AG04450 (cell line): ENCODE measurements at places on chromosomes 1 and 21. TPM values are rescaled to one million over a fixed set of nuclear protein-coding genes. Genes with fewer than 3 reads are reported as not detected.

DNA sequence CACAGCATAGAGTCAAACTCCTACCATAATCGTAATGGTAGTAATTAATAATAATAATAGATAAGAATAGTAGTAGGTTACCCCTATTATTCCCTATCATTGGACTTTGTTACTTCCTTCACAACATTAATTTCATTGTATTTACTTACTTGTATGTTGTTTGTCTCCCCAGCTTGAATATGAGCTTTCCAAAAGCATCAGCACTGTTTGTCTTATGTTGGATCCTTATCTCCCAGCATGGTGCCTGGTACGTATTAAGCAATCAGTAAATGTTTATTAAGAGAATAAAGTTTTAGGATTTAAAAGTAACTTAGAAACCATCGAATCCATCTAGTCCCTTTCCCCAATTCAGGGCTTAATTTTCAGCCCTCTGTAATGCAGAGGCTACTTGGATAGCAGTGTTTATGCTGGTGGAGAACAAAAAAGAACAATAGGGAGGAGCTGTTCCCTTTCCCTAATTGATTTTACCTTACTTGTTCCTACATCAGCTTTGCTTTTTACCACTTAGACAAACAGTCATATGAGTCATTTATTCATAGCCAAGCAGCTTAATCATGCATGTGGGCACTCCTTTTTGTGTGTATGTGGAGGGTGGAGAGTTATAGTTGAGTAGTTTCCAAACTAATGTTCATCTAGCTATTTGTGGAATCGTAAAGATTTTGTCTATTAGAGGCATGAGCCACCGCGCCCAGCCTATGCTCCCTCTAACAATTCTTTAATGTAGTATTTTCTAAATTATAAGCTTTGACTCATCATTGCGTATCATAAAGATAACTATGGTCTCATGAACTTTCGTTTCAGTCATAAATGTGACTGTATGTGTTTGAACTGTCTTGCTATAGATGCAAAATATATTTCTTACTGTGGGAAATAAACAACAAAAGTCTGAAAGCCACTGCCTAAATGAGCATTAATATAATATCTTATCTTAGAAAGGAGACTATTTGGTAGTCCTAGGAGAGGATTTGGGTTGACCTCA, 20.9 kb upstream of the DR1 start:
- DNase-seq, result no peak

- DNase-seq, result no peak
These were observed 53.0 kb upstream of the RIPK4 start for GRCh38 chr21:41819856-41820281.

DNA sequence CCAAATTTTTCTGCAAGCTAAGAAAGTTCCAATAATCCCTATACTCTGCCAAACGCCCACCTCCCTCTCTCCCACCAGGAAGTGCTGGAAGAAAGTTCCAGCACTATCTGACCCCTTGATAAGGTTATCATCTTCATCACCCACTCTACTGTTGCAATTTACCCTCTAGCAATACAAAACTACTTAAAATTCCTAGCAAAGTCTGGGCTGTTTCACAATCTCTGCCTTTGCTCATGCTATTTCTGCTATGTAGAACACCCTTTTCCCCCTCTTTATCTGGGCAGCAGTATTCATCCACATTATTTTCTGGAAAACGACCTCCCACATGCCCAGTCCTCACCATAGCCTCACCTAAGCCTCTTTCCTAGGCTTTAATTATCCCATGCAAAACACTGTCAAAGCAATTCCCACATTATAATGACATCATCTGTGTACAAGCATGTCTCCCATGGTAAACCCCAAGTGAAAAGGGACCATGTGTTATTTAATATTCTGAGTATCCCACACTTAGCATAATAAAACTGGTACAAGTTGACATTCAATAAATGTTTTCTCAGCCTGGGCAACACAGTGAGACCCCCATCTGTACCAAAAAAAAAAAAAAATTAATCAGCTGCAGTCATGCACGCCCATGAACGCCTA, 12.0 kb downstream of the F11R start:
- DNase-seq, result no peak

GRCh38 chr21:28310171-28310685, 682.4 kb downstream of the LTN1 start:
- no peak for DNase-seq

DNA sequence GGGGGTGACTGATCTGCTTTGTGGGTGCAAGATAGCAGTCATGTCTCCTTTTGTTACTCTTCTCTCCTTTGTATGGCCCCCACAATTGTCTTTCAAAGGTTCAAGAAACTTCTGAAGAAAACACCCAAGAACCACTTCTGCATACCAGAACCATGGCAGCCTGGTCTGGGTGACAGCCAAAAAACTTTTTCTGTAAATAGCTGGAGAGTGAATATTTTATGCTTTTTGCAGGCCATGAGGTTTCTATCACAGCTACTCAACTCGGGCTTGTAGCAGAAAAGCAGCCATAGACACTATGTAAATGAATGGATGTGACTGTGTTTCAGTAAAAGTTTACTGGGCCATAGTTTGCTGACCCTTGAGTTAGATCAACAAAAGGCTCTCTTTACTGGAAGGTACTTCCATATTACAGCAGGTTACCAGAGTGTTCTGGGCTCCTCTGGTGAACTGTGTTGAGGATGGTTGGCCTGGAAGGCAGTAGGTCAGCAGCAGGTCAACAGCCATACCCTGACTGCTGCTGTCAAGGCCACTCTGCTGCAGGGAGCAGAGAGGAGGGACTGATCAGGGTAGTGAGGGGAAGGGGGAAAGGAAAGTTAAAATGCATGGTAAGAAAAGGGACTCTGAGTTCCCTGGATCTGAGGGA, 116.4 kb downstream of the GDAP2 start:
- DNase-seq, result no peak

GRCh38 chr1:89363196-89363595, 663 bp upstream of the GBP6 start:
- no peak for DNase-seq

GRCh38 chr1:198155253-198155652, 1.5 kb upstream of the NEK7 start:
- DNase-seq, result no peak

DNA sequence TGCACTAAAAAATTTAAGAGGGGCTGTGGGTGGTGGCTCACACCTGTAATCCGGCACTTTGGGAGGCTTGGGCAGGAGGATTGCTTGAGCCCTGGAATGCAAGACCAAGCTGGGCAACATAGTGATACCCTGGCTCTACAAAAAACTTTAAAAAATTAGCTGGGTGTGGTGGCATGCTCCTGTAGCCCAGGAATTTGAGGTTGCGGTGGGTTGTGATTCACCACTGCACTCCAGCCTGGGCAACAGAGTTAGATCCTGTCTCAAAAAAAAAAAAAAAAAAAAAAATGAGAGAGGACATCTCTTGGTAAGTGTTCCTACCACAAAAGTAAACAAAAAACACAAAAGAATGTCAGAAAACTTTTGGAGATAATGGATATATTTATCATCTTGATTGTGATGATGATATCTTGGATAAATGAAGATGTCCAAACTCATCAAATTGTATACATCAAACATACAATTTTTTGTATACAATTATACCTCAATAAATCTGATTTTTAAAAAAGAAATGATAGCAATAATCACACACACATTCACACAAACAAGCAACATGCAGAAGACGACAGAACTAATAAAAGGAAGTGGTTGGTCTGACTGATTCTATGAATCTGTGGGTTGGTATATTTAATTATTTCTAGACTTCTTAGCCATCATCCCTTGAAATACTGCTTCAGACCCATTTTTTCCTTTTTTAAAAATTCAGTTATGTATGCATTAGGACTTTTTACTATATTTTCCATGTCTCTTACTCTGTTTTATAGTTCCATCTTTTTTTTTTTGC, 465.9 kb downstream of the PLA2G4A start:
- DNase-seq, result no peak

DNA sequence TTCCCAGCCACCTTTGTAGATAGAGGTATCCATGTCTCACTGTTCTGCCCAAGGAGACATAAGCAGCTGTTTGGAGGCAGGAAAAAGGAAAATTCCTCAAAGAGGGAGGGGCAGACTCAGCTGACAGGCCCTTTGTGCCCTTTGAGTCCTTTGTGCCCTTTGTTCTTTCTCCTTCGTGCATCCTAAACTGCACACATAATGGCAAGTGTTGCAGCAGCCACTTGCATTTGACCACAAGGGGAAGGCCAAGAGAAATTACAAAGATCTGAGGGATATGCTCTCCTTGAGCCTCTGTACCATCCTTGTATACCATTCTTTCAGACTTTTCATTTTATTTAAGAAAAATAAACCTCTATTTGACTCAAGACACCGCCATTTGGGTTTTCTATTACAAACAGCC, 71.8 kb upstream of the PKN2 start:
- no peak for DNase-seq

DNA sequence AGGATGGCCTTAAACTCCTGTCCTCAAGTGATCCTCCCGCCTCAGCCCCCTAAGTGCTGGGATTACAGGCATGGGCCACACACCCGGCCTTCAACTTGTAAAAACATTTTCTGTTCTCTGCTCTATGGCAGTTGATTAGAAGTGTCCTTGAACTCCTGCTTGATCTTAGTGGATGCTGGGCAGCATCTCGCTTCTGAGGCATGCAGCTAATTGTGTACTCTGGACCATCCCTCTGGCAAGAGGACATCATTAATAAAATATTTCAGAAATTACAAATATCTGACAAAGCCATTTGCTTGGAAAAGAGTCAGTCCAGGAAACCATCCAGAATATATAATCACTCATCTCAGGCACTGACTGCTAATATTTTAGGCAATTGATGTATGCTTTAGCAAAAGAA, 8.1 kb downstream of the NGF start:
- no peak for DNase-seq

DNA sequence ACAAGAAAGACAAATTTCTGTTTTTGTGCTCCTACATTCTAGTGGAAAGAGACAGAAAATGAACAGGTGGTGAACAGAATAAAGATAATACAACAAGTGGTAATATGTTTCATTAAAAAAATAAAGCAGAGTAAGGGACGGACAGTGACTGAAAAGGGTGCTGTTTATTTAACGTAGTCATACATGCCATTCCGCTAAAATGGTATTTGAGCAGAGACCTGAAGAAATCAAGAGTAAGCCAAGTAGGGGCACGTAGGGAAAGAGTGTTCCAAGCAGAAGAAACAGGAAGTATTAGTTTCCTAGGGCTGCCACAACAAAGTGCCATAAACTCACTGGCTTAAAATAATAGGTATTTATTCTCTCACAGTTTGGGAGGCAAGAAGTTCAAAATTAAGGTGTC, 65.6 kb upstream of the KCTD3 start:
- DNase-seq, result no peak

GRCh38 chr1:74003806-74004205, 194.2 kb downstream of the LRRIQ3 start:
- DNase-seq, result no peak

GRCh38 chr1:2425892-2426291, 13.5 kb upstream of the PEX10 start:
- DNase-seq, result no peak

GRCh38 chr1:76294482-76295194, 220.1 kb downstream of the ST6GALNAC3 start:
- DNase-seq, result no peak

- no peak for DNase-seq
These were observed 43.8 kb upstream of the KCNE2 start for GRCh38 chr21:34320011-34320410.

DNA sequence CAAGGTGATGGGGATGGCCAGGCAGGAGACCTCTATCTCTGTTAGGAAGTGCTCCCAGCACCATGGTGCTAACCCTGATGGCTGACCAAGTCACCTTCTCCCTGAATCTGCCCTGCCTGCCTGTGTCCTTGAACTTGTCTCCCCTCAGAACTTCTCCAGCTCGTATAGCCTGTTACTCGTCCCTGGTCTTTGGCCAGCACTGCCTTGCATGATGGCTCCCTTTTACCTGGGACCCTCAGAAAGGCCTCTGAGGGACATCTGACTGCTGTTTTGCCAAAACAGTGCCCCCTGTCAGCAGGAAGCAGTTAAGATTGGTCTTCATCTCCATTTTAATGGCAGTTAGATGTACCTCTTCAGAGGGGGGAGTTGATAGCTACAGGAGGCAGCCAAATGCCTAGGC, 148.3 kb downstream of the RHOU start:
- DNase-seq, result no peak

DNA sequence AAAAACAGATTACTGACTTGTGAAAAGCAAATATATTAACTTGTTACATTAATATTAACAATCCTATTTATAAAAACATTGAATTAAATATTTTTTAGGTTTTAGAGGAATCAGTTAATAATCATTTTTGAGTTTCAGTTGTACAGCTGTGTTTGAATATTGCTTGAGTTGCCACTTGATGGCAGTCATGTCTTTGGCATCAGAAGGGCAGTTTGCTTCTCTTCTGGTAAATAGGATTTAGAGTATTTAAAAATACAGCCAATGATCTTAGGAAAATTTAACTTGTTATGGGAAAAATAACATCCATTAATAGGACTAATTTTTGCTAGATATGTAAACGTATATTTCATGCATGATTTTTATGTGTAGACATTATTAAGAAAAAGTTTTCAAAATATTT, 234.1 kb downstream of the NCAM2 start:
- peak; percentile 29 for DNase-seq

DNA sequence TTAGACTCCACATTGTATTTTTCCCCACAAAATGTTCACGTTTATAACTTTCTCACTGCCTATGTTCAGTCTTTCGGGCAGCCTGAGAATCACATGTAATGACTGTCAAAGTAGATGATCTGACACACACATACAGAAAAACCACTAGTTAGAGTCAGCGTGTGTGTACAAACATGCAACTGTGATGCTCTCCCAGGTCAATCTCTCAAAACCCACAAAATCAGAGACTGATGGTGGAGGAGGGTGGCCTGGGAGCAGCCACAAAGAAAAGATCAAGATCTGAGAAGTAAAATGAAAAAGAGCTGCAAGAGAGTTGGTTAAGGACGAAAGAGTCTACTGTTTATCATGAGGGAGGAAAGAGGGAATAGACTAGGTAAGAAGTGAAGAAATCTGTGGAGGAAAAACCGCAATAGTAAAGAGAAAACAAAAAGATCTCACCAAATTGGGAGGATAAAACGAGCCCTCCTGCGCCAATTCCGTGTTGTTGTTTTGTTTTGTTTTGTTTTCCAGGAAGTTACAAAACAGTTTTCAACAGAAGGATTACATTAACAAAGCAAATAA, 2.3 kb downstream of the EGLN1 start:
- DNase-seq, result no peak

- DNase-seq, result no peak
These were observed 24.3 kb upstream of the ENO1 start for GRCh38 chr1:8902765-8903164.

The PRRC2C gene
- polyA plus RNA-seq, result 66.4 and 80.0 TPM in 2 replicates

The LDLRAD1 gene
- polyA plus RNA-seq, result not detected in 2 replicates

The IL19 gene
- polyA plus RNA-seq, result 0.07 TPM in 1 of 2 replicates, not detected in the other

The NR5A2 gene
- 0.02 TPM in 1 of 2 replicates, not detected in the other for polyA plus RNA-seq

The CA6 gene
- not detected in 2 replicates for polyA plus RNA-seq

The CLDN19 gene
- polyA plus RNA-seq, result not detected in 2 replicates

The LRRC39 gene
- 0.32 and 0.45 TPM in 2 replicates for polyA plus RNA-seq

The BSND gene
- not detected in 2 replicates for polyA plus RNA-seq

The AMY1A gene
- polyA plus RNA-seq, result not detected in 2 replicates

The HAO2 gene
- polyA plus RNA-seq, result not detected in 2 replicates

The NCAM2 gene
- 5.3 and 7.7 TPM in 2 replicates for polyA plus RNA-seq

The ADAMTSL4 gene
- polyA plus RNA-seq, result 4.2 and 4.9 TPM in 2 replicates

The S100A1 gene
- polyA plus RNA-seq, result 0.21 and 0.31 TPM in 2 replicates

The NUAK2 gene
- polyA plus RNA-seq, result 7.0 and 8.2 TPM in 2 replicates

The CSMD2 gene
- polyA plus RNA-seq, result 2.3 and 2.6 TPM in 2 replicates

The VANGL2 gene
- 3.4 TPM in 2 replicates for polyA plus RNA-seq

The LSS gene
- polyA plus RNA-seq, result 49.0 and 62.8 TPM in 2 replicates
